Vagina (tissue), 2 donors: ENCODE measurements at places on chromosomes 11 and 22.
A peak's percentile ranks its signal among the peaks of the same experiment; 100 is the strongest.

DNA sequence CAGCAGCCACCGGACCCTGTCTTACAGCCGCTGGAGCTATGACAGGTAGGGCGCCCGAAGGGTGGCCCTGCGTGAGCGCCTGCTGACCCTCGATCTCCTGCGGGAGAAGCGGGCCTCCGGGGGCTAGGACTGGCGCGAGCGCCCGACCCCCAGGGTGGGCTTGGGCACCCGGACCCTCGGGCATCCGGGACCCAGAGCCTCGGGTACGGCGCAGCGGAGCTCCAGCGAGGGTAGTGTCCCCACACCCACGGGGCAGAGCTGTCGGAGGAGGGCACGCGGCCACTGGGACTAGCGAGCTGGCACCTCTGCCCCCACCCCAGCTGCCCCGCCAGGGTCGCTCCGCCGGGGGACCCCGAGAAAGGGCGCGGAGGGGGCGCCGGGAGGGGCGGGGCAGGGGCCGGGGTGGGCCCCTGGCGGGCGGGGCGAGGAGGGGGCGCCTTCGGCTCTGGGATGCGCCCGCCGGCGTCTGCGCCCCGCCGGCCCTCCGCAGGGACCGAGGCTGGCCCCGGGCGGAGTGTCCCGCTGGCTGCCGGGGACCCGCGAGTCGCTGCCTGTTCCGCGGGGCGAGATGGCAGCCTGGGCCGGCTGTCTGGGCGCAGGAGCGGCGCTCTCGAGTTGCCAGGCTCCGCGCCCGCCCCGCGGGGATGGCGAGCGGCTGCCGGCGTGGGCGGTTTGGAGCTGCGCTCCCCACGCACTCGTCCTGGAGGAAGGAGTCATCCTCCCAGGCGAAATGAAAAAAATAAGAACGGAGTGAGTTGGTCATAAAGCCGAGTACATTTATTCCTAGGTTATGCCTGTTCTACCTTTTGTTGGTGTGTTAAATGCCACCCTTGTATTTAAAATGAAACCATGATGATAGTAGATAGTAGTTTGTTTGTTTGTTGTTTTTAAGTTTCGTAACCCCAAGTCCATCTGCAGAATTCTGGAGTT, 32.4 kb downstream of the EIF3F start:
- DNase-seq: peak; percentile 70

- DNase-seq: no peak
These were observed 23.1 kb upstream of the PSMA1 start for GRCh38 chr11:14543260-14543659.

- no peak for DNase-seq
These were observed 111.8 kb downstream of the CTNND1 start for GRCh38 chr11:57873196-57873911.

- no peak for DNase-seq
These were observed 538.1 kb upstream of the API5 start for GRCh38 chr11:42773729-42774128.

GRCh38 chr11:19789835-19790710, 77.4 kb downstream of the NAV2 start:
- DNase-seq: no peak

- no peak for DNase-seq
These were observed 27.3 kb downstream of the FAM168A start for GRCh38 chr11:73570415-73571114.

DNA sequence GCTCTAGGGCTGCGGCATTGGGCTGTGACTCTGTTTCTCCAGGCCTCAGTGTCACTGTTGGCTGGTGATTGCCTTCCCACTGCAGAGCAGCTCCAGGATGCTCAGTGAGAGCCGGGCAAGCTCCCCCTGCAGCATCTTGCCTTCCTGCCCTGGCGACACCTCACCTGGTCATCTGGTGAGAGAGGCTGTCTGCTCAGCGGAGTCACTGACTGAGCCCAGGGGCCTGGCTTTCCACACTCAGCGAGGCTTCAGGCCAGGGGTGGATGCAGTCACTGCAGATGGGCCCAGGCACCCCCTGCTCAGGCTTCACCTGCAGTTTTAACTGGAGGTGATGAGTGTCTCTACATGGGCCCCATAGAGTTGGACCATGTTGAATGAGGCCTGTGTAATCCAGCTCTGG, 136.8 kb downstream of the CACNA1I start:
- no peak for DNase-seq

DNA sequence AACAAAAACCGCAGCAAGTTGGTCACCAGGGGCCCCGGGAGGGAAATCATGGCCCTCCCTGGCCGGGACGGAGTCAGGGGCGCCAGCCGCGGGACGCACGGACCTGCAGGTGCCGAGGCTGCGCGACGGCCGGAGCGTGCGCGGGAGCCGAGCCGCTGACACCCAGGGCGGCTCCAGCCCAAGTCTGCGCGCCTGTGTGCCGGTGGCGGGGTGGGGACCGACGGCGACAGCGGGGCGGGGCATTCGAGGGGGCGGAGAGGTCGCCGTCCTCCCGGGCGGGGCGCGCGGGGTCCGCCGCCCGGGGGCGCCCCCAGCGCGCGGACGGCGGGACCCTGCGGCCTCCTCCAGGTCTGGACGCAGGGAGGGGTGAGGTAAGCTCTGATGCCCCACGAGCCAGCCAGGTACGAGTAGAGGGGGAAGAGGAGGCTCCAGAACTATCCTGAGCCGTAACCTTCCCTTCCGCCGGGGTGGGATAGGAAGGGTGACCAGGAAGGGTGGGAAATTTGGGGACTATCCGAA, at the start of gene ESAM:
Gene ESAM (minus strand): TSS at position 186 of the 519 bp plus-strand sequence. CDS start 136 bp downstream, at position 50.
- DNase-seq: no peak

GRCh38 chr11:113951537-113951936, 23.4 kb upstream of the HTR3A start:
- DNase-seq: no peak

DNA sequence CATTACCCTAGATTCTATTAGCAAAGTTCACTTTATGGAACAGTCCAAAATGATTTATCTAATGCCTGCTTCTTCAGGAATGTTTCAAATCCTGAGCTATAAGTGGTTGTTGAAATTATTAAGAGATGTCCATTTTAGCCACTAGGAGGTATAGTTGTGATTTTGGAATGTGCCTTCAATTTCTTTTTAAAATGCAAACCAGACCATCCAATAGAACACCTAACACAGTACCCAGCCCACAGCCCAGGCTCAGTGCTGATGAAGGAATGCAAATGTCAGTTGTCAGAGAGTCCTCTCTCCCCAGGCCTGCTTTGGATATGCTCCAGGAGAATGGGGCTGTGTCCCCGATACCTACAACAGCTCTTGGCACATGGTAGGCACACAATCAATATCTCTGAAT, 85.8 kb upstream of the E2F8 start:
- DNase-seq: no peak

DNA sequence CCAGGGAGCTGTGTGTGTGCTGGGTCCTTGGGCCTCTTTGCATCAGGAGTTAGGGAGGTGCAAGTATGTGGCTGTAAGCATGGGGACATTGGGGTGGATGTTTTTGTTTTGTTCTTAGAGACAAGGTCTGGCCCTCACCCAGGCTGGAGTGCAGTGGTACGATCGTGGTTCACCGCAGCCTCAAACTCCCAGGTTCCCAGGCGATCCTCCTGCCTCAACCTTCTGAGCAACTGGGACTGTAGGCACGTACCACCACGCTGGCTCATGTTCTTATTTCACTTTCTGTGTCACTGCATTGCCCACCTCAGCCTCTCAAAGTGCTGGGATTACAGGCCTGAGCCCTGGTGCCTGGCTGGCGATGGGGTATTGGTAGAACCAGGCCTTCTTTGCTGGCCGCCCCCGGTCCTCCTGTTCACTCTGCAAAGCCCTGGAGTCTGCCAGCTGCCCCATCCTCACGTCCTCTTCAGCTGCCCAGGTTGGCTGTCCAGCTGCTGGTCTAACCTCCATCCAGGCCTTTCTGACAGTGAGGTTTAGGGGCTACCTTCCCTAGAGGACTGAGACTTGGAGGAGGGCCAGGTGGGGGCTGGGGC, 851 bp upstream of the GRAMD4 start:
- no peak for DNase-seq

- no peak for DNase-seq
These were observed 579 bp upstream of the RASD2 start for GRCh38 chr22:35539910-35540594.

- DNase-seq: no peak
These were observed 16.2 kb upstream of the MMP13 start for GRCh38 chr11:102971766-102972165.

DNA sequence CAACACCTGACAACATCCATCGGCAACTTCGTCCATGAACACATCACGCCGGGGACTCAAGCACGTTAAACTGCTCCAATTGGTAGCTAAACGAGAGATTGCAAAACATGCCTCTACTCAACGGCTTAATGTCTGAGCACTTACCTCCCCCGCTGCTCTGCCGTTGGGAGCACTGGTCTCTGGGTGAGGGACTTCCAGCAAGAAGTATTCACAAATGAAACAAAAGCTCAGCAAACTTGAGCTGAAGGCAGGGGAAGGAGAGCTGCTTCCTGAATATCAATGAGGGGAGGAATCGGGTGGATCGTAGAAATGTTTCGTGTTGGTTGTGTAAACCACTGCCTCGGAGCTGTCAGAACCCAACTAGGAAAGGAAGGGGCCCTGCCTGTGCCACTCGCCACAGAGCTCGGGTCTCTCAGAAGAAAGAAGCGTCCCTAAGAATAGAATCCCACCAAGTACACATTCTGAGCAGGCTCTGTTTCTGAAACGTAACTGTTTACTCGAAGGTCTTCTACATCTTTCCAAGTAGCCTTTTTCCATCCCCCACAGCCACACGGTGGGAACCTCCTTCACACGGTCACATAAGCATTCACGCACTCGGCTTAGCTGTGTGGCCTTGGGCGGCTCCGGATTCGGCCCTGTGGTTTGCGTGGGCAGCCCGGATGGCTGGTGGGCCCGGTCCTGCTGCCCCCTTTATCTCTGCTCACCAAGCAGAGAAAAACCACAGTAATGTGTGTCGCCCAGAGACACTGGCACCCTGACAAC, at the start of gene MLC1:
Gene MLC1 (minus strand): TSS at position 216 of the 762 bp plus-strand sequence. CDS start 524 bp downstream, outside the sequence.
- DNase-seq: no peak

DNA sequence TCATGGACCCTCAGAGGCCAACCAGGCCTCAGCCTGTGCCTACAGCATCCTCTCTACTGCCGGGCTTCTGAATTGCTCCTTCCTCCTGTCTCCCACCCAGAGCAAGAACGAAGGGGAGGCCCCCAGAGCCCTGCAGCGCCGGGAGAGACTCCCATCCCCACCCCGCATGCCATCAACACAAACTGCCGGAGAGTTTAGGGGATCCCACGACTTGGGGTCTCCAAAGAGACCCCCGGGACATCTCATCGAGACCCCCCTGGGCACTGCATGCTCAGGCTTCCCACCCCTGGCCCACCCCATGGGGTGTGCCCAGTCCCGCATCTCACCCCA, 8.3 kb upstream of the CD81 start:
- no peak for DNase-seq

- DNase-seq: no peak
These were observed 29.4 kb downstream of the GDPD5 start for GRCh38 chr11:75496305-75496752.

DNA sequence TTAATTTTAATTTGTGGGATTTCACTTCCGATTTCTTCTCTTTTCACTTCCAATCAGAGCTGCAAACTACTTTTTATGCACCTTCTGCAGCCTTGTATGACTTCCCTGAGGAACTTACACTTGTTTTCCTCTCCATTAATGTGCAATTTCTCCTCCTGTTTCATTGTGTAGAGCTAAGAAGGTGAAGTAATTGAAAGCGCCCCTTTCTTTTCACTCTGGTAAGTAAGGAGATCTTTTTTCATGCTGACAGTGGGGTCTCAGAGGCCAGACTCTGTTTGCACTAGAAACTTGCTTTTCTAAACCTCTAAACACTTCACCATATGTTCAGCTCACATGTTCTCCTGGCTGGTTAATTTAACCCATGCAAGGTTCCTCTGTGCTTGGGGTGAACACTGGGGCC, 117.0 kb downstream of the FANCF start:
- DNase-seq: no peak

- no peak for DNase-seq
These were observed 533.6 kb upstream of the CADM1 start for GRCh38 chr11:116037861-116038260.

DNA sequence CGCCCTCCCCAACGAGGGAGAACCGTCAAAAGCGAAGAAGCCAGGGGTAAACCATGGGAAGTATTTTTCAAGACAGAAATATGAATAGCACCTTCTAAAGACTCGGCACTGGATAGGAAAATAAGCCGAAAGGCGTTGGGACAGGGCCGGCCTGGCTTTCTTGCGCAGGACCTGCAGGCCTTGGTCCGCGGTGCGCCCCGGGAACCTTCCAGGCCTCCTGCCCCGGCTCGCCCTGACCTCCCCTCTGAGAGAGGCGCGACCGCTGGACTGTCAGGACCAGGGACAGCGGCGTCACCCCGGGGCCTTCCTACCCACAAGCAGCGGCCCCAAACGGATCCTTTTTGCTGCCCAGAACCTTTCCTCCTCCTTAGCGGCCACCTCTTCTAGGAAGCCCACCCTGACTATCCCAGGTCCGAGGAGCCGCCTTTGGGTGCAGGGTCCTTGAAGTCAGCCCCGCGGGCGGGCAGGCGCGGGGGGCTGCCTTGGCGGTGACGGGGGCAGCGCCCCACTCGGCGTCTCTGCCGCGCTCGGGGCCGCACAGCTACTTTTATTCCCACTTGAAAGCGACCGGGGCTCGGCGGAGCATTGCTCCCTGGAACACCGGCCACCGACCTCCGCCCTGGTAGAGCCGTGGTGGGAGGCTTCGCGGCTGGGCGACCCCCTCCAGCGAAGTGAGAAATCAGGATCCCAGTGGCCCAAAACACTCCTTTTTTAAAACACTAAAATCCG, 650 bp upstream of the MAPK11 start:
- no peak for DNase-seq

- no peak for DNase-seq
These were observed 10.2 kb downstream of the MADD start for GRCh38 chr11:47280099-47280498.

- DNase-seq: no peak
These were observed 81.7 kb downstream of the MPPED2 start for GRCh38 chr11:30504468-30504867.

DNA sequence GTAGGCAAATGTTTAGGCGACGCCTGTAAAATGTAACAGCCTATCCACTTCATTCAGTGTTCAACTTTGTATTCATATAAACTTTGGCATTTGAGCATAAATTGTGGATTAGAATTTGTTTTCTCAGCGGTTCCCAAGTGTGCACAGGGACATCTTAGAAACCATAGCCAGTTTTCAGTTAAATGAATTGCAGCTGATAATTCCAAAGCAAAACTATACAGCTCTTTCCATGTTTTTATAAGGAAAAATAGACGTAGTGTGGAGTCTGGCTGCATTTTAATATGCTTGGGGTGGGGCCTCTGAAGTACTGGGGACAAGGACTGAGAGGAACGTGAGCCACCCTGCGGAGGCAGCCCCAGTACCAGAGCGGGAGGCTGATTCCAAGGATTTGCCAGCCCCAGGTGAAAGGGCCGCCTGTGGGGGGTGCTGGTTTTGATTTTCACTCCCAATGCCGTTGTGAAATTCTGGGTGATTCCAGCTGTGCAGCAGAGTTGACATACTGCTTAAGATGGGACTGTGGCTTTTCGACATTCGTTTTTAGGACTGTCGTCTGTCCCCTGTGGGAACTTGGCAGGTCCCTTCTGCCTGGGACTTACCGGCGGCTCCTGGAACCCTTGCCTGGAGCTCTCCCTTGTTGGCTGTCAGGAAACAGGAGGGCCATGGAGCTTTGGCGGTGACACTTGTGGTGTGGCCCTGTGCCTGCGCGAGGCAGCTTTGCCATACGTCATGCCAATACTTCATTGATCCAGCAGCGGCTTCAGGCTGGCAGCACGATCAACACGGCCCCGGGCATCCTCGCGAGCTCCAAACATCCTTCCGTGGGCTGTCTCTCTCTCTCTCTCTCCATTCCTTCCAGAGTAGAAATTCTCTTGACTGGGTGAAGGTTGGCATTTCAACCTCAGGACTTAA, 370.9 kb downstream of the TBC1D22A start:
- DNase-seq: no peak

GRCh38 chr11:85086504-85087284, 540.5 kb downstream of the DLG2 start:
- DNase-seq: no peak

- DNase-seq: no peak
These were observed 54.4 kb downstream of the DGCR2 start for GRCh38 chr22:19067696-19068348.
